Left colon (tissue), 2 donors: ENCODE measurements at places on chromosomes 16 and 17. TPM values are rescaled to one million over a fixed set of nuclear protein-coding genes. Genes with fewer than 3 reads are reported as not detected.

The SOX8 gene
- total RNA-seq, result 0.70 TPM

The MYH8 gene
- not detected for total RNA-seq

The TPSG1 gene
- total RNA-seq, result 124 TPM

The SLC13A2 gene
- total RNA-seq, result 26.5 TPM

The NTN1 gene
- total RNA-seq, result 3.2 TPM

The GRAP gene
- 0.79 TPM for total RNA-seq

The CNGB1 gene
- total RNA-seq, result 0.17 TPM

DNA sequence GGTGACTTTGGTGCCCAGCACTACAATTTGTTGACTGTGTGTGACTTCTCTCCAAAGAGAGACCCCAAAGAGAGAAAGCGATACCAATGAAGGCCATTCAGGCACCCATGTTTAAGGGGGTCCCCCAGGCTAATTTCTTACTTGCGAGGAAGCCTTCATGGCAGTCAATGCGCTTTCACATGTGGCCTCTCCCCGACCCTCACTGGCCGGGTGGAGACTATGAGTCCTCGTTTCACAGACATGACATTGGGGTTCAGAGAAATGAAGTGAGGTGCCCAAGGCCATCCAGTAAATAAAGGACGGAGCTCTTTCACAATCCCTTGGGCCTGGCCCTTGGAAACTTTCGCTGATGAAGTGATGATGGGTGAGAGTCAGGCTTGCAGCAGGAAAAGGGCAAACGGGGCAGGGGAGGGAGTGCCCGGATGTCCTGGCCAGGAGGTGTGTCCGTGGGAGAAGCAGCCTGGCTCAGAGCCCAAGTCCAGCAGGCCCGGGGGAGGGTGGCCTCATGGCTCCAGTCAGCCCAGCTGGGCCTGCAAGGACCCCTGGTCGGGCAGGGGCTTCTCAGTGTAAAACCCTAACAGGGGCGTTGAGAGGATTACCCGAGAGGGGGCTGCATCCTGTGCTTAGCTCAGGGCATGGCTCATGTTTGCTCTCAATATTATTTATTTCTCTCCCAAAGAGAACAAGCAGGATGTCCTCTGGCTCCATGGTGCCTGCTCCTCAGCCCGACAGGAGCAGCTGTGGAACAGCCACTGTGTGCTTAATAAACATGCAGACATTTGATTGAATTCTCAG, 14.7 kb downstream of the TBX2 start:
- no peak for DNase-seq

DNA sequence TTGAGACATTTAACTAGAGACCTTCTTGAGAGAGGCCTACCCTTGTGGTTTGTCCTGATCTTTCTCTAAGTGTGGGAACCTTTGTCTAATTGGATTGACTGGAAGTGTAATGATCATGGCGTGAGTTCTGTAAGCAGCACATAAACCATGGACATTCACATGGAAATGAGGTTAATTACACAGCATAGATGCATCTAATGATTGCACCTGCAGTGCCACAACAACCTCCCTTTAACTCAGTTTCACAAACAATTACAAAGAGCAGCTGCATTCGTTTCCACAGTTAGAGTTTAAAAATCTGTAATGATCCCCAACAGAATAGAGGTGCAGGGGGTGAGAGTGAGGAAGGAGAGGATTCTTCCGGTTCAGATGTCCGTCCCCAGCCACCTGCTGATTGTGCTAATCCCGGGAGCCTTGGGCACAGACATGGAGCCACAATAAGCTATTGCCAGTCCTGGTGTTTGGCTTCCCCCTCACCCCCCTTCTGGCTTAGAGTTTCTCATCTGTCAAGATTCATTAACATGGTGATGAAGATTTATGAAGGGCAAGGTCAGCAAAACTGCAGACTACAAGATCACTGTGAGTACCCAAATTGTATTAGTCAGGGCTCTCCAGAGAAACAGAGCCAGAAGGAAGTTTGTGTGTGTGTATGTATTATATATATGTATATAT, 659.2 kb upstream of the SOX9 start:
- DNase-seq, result no peak

DNA sequence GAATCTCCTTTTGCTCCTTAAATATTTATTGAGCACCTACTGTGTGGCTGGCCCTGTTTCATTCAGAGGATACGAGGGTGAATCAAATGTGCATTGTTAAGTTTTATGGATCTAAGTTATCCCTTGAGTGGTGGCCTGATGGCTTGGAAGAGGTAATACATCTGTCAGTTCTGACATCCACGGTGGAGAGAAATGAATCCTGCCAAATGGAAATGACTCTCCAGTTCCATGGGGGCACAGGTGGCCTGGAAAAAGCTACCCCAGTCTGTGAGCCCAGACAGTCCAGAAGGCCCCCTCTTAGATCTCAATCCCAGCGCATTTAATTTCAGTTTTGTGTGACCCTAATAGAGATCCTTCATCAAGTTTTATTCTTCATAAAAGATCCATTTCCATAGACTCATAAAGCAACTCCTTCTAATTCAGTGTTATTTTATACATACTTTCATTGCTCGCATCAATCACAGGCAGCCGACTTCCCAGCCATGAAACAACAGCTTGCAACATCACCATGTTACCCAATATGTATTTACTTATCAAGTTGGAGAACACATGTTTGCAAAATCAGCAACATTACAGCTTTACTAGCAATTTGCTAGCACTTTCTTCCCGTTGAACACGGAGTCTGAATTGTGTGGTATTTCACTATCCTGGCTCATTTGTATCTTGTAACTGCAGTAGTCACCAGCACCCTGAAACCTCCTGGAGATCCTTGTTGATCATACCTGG, 334.8 kb upstream of the HSBP1 start:
- no peak for DNase-seq

DNA sequence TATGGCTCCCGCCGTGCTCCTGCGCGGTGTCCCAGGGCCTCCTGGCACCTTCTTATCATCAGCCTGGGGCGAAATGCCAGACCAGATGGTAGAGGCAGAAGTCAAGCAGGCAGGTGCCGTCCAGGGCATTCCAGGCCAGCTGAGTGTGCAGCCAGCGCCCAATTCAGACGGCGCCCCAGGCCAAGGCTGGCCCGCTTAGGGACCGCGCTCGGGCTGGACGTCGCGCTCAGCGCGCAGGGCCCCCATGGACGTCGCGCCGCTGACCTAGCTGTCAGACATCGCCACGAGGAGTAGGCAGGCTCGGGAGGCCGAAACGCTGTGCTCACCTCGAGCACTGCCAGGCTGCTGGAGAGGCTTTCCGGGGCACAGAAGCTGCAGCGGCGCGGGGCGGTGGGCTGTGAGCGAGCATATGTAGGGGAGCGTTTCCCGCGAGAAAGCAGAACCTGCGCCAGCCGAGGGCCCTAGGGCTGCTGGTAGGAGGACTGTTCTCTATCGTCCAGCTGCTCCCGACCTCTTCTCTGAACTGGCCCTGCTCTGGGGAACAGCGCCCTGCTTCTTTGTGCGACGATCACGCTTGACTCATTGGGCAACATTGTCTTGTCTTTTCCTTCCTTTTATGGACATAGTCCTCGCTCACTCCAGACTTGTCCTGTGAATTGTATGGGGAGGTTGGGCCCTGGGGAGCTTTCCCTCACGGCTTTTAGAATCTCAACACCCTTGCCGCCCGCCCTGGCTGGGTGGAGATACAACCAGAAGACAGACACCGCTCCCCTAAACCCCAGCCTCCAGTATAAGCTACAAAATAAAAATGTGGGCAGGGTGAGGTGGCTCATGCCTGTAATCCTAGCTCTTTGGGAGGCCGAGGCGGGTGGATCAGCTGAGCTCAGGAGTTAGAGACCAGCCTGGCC, 8.4 kb upstream of the CA4 start:
- DNase-seq, result no peak

GRCh38 chr17:19762515-19762961, 14.4 kb upstream of the ALDH3A1 start:
- DNase-seq, result peak; percentile 81

- DNase-seq, result no peak
Measured at GRCh38 chr17:37698911-37699255, 46.0 kb downstream of the HNF1B start.

GRCh38 chr17:44203731-44204440, 4.2 kb upstream of the ATXN7L3 start:
- peak; percentile 57 for DNase-seq

DNA sequence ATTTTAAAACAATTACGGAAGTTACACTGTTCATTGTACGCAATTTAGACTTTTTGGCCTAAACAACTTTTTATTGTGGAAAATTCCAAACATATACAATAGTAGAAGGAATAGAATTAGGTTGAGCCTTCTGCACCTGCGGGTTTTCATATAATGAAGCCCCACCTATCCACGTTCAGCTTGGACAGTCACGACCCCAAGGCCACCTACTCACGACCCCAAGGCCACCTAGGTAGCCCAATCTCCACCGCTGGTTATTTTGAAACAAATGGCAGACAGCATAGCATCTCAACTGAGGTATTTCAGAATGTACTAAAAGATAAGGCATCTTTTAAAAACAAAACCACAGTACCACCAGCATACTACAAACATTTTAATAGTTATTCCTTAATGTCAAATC, 631 bp downstream of the NLRC5 start:
- DNase-seq, result no peak

DNA sequence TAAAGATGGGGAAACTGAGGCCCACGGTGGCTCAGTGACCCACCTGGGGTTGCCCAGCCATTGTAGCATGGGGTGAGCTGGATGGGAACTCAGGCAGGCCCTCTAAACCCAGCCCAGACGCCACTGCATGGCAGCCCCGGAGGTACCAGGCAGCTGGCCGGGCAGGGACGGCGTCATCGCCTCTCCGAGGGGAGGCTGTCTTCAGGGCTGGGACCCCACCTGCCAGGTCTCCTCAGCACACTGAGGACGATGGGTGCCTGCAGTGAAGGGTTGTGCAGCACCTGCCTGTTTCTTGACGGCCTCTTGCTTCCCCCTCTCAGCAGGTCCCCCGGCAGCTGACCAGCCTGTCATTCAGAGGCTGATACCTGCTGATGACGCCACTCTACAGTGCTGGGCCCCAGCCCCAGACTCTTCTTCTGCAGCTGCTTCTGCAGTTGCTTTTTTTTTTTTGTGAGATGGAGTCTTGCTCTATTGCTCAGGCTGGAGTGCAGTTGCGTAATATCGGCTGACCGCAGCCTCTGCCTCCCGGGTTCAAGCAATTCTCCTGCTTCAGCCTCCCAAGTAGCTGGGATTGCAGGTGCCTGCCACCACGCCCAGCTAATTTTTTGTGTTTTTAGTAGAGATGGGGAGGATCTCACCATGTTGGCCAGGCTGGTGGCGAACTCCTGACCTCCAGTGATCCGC, 24.7 kb downstream of the RNF213 start:
- DNase-seq, result no peak

GRCh38 chr17:72901083-72901482, 191.4 kb downstream of the SLC39A11 start:
- DNase-seq, result no peak

DNA sequence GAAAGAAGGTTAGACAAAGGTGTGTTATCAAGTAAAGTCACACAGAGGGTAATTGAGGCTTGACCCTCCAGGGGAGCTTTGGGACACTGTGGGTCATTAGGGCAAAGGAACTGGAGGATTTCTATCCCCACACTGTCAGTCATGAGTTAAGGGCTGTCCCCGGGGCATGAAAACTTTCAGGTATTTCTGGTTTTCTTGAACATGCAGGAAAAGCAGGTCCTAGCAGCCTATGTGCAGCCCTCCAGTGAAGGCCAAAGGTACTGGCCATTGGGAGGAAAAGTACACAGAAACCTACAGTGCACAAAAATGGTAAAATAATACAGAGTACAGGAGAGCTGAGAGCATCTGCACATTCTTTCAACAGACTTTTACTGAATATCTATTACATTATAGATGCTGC, 44.4 kb upstream of the SCNN1B start:
- DNase-seq, result no peak

DNA sequence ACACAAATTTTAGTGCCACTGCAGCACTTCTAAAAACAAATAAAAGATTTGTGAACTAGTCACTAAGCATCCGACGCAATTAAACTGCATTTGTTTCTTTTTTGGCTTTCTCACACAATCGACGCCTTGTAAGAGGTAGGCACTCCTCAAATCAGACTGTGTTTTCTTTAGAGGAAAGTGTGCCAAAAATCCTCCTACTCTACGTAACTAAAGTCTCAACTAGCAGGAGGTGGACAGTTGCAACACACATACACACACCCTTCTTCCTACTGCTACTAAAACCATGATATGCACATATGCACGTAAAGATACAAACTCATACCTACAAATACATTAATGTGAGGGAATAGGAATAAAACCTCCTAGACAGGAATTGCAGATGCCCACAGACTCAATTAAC, 844.7 kb upstream of the SOX9 start:
- no peak for DNase-seq

GRCh38 chr16:52404546-52404945, 142.4 kb downstream of the TOX3 start:
- DNase-seq, result no peak
